Stimulated activated CD4-positive, alpha-beta T cell treated with anti-CD3 and anti-CD28 coated beads, Interleukin-2, amount 100 ng/mL, for 24 hours (primary cell): ENCODE measurements at places on chromosomes 3 and 15.
A peak's percentile ranks its signal among the peaks of the same experiment; 100 is the strongest.

DNA sequence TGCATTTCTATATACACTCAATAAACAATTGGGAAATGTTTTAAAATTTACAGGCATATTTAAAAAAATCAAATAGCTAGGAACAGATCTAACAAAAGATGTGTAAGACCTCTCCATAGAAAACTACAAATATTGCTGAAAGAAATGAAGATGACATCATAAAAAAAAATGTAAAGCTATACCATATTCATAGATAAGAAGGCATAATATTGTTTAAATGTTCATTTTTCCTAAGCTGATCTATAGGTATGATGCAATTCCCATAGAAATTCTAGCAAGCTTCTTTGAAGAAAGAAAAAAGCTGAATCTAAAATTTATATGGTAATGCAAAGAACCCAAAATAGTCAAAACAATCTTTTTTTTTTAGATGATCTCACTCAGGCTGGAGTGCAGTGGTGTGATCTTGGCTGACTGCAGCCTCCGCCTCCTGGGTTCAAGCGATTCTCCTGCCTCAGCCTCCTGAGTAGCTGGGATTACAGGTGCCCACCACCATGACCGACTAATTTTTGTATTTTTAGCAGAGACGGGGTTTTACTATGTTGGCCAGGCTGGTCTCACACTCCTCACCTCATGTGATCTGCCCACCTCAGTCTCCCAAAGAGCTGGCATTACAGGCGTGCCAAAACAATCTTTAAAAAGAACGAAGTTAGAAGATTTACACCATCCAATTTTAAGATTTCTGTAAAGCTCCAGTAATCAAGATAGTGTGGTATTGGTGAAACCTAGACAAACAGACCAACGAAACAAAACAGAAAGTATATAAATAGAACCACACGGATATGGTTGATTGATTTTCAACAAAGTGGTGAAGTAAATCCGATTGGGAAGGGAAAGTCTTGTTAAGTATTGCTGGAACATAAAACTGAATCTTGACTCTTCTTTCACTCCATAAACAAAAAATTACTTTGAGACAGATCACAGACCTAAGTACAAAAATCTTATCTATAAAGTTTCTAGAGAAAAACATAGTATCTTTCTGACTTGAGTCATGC is 6.3 kb upstream of the BHLHE40 start:
- DNase-seq: no peak

DNA sequence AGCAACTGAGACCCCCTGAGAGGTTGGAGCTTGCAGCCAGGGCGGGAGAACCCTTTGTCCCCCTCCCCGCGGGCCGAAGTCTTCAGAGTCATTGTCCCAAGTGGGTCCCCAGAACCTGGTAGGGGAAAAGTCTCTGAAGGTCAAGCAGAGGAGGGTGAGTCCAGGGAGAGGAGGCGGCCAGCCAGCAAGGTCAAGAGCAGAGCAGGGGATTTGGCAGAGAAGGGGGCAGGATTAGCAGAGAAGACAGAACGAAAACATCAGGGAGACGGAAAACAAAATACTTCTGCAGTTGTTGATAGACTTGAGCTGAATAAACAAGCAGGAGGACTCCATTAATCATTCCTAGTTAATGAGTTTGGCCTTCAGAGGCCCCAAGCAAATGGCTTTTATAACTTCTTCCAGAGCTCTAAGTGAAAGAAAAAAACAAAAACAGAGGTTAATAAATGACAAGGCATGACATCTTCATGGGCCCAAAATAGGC is 66.7 kb downstream of the GRIP2 start:
- DNase-seq: no peak

DNA sequence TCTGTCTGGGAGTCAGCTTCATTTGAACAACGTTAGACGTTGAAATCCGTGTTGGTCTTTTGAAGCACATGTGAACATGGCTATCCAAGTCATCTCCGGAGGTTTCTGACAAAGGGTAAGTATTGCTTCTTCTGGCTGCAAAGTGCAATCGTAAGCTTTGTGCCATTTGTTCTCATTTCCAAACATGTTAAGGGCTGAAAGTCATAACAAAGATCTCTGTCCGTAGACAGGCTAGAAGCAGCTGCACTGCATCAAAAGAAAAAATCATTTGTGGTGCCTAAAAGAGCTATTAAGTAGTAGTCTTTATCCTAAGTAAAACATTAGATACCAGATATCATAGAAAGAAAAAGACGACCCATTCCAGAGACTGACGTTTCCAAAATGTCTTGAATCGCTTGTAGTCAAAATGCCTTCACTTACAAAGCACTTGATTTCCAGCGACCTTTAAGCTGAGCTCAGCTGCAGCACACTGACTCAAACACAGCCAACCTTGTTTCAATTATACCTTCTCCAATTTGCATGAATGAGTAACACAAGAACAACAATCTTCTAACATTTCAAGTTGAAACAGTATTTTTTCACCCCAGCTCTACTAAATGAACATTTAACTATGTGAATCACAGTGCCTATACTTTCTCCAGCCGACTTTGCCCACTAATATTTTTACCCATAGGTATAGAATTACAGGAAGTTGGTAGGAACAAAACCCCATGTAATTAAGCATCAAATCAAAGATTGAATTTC is 76.6 kb downstream of the NEDD4 start:
- no peak for DNase-seq

GRCh38 chr3:127041264-127041820 is 58.4 kb downstream of the PLXNA1 start:
- no peak for DNase-seq

DNA sequence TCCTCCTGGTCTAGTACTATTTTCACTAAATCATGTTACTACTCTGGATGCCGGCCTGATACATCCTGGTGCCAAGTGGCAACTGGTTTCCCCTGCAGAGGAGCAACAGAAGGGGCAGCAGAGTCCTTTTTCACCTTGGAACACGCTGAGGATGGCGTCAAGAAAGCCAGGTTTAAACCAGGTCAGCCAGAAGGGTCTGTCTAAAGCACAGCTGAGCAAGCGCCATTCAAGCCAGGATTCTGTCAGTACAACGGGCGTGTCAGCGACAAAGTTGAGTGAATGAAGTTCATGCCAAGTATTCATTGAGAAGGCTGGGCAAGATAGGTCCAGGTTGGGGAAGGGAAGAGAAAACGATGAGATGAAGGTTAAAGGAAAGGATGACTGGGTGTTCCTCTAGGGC is 88.2 kb downstream of the FBN1 start:
- no peak for DNase-seq

DNA sequence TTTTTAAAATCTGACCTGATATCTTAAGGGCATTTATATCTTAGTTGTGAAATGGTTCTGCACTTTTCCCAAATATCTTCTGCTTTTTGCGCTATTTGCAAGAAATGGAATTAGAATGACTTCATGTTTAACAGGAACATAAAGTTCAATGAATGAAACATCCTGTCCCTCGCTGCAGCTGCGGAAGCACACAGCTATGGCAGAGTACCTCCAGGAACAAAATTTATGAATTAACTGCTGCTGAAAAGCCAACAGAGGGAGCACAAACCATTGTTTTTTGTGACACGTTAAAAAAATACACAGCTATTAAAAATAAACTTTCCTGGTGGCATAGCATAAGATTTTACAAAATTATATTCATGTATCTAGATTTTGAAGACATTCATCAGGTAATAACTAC is 404.4 kb upstream of the MDFIC2 start:
- DNase-seq: no peak

- no peak for DNase-seq
Measured at GRCh38 chr3:46670000-46670890, 23.2 kb downstream of the ALS2CL start.

DNA sequence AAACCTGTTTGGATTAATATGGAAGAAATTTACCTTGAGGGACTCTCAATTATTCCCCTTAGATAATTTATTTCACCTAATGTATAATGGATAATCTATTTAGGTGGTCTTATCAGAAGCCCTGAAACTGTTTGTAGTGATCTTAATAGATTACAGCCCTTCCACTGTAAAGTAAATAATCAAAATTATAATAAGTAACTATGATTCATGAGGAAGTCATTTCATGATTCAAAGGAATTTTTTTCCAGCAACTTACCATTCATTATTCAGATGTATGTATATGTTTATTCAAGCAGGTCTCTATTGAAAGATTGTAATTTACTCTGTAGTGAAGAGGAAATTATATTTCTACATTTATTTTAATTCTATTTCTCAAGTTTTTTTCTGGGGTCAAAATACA is 250.6 kb upstream of the ROBO1 start:
- DNase-seq: no peak

- no peak for DNase-seq
Measured at GRCh38 chr3:78035131-78035641, 995.3 kb downstream of the ROBO2 start.

- no peak for DNase-seq
Measured at GRCh38 chr15:62855085-62855476, 187.5 kb upstream of the TPM1 start.

- DNase-seq: no peak
Measured at GRCh38 chr3:10496121-10496863, 9.1 kb downstream of the ATP2B2 start.

GRCh38 chr3:106691476-106691875 is 685.8 kb upstream of the CCDC54 start:
- no peak for DNase-seq

- DNase-seq: no peak
Measured at GRCh38 chr3:119227070-119227850, 13.4 kb downstream of the B4GALT4 start.

DNA sequence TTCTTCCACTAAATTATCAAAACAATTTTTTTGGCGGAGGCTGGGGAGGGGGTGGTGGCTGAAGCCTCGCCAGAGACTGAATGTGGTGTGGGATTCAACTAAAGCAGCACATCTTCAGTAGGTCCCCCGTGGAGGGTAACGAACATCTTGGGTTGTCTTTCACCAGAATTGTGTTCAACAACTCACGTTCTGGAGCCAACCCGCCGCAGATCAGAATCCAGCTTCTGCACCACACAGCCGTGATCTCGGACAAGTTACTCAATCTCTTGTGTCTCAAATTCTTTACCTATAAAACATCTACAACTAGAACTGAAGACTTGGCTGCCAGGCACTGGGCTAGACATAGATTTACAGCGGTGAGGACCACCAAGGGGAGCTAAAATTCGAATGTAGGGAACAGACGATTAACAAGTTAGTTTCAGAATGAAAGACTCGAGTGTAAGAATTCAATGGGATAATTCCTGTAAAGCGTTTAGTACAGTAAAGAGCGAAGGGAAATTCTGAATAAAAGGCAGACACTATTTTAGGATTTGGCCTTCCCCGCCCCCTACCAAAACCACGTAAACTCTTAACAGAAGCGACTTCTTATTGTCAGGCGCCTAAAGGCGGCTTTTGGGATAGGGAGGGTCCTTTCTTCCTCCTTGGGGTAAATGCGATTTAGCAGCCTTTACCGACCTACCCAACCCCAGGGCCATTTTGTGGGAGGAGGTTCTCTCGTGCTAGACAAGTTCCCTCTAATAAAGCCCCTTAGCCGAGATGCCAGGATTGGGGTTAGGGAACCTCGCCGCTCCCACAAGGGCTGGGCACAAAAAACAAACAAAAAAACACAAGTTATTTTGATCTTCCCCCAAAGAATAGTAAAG is 697 bp upstream of the RAB5A start:
- no peak for DNase-seq

DNA sequence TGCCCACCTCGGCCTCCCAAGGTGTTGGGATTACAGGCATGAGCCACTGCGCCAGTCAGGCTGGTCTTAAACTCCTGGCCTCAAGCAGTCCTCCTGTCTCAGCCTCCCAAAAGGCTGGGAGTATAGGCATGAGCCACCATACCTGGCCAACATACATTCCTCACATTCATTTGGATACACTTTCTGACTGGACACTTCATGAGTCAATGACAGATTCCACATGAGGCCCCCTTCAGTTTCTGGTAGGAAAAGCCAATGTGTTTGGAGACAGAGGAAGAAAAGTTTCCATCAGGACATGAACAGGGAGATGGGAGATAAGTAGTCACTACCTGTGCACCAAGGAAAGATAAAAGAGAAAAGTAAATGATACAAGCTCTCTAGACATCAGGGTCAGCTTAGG is 49.4 kb upstream of the GSK3B start:
- no peak for DNase-seq

GRCh38 chr15:77717333-77717990 is 84.8 kb upstream of the LINGO1 start:
- no peak for DNase-seq

GRCh38 chr3:122233101-122233952 is 49.9 kb downstream of the CASR start:
- DNase-seq: no peak

GRCh38 chr3:9552252-9552999 is 1.2 kb downstream of the LHFPL4 start:
- peak; percentile 34 for DNase-seq

DNA sequence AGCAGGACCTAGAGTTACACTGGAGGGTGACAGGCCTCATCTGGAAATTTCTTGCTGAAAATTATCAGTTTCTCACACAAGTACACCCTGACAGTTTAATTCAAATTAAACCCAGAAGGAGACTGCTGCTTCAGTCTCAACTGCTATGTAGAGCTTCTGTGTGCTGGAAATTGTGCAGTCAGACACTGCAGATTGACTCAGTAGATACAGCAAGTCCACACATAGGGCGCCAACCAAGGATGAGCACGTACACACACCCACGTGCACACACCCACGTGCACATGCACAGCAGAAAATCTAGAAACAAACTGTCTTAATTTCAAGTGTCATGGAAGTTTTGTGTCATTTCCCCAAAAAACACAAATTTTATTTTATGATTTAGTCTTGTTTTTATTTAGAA is 192.9 kb downstream of the PDE8A start:
- peak; percentile 4 for DNase-seq

GRCh38 chr3:39013921-39014509 is 37.7 kb downstream of the SCN11A start:
- DNase-seq: no peak

DNA sequence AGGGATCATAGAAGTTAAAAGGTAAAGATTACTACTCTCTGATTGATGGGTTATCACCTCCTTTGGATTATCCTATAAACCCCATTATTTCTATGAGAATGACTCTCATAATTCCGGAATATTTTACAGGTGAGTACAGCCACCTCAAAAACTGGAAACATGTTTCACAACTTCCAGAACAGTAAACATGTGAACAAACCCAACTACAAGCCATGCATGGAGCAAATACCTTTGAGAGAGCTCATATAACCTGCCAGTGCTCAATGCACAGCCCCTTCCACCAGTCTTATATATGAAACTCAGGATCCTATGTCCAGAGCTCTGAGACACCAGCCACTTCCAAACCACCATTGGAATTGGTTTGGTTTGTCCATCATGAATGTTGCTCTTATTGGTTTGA is 208.0 kb downstream of the MECOM start:
- no peak for DNase-seq

- no peak for DNase-seq
Measured at GRCh38 chr3:126125781-126126251, 41.9 kb upstream of the SLC41A3 start.

GRCh38 chr15:42085236-42085605 is 9.1 kb downstream of the PLA2G4D start:
- DNase-seq: no peak

GRCh38 chr15:77497110-77497737 is 76.5 kb downstream of the HMG20A start:
- DNase-seq: no peak
